ENCODE measurements at places on chromosomes 1 and 21. TPM values are rescaled to one million over a fixed set of nuclear protein-coding genes. Genes with fewer than 3 reads are reported as not detected.

GRCh38 chr1:71640998-71641397 lies 560.2 kb upstream of the ZRANB2 start:
- DNase-seq = no peak

Gene PLA2G2C
- not detected for total RNA-seq

Gene HPDL
- total RNA-seq = 1.1 TPM

Gene DIRAS3
- total RNA-seq = not detected

DNA sequence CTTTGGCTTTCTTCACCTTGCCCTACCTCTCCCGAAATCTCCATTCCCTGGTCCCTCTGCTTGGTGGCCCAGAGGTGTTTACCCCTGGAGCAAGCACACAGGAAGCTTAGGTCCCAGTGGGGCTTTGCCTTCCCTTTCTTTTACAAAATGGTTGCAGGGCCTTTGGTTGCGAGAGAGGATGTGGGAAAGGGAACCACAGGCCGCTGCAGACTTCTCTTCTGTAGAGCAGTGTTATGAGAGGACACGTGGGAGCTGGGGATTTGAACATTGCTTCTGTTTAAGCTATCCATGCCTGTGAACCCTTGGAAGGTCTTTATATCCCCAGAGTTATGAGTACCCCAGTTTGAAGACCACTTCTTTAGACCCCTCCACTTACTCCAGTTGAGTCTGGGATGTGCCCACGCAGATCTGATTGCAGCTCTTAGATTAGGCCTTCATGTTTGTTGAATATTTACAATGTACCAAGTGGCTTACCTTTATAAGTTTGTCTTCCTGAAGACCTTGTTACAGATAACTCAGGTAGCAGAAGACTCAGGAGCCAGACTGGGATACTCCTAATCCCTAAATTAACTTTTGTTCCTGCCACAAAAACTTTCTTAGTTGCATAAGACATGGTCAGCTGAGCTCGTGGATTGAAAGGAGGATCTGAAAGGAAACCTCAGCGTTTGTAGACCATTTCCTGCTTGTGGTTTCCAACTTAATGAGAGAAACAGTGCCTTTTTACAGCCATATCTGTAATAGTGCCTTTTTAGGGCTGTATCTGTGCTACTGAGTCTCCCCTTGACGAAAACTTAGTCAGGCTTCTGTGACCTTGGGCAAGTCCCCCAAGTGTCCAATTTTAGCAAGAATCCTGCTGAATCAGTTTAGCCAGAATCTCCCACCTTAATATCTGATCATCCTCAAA lies 21.9 kb upstream of the IVNS1ABP start:
- DNase-seq = no peak

GRCh38 chr1:60133000-60133673 lies 59.6 kb upstream of the C1orf87 start:
- DNase-seq = no peak

Gene SYPL2
- total RNA-seq = not detected

DNA sequence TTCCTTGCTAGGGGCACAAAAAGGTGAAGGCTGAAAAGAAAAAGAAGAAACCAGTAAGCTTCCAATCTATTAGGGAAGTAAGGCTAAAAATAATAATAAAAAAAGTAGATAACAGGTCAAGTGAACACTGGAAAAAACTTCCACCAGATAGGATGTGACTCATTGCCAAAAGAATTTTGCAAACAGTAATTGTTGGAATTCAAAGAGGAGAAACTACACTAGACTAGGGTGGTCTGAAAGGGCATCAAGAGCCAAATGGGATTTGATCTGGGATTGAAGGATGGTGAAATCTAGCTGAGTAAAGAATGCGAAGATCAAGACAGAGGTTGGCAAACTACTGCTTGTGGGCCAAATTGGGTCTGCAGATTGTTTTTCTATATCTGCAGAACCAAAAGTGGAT lies 6.0 kb upstream of the ST6GALNAC3 start:
- peak; percentile 7 for DNase-seq

GRCh38 chr1:37425221-37425620 lies 49.2 kb upstream of the ZC3H12A start:
- no peak for DNase-seq

GRCh38 chr1:78619446-78619802 lies 824 bp upstream of the IFI44L start:
- DNase-seq = peak; percentile 36

Gene CASQ1
- total RNA-seq = not detected

DNA sequence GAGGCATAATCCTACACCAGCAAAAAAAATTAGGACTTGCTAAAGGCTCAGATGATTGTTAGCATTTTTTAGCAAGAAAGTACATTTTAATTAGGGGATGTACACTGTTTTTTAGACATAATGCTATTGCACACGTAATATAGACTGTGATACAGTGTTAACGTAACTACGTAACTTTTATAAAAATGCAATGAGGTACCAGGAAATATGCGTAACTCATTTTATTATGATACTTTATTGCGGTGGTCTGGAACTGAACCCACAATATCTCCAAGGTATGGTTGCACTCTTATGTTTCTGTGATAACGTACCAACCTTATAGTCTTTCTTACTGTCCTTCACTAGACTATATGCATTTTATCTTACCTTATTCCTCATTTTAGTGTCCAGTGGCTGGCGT lies 62.8 kb upstream of the B3GALT2 start:
- DNase-seq = no peak

GRCh38 chr1:81559662-81560350 lies 240.9 kb upstream of the ADGRL2 start:
- DNase-seq = no peak

Data from Caki2 (cell line).